Skin of body (tissue), 3 donors: ENCODE measurements at places on chromosomes 4 and X.

- no peak for DNase-seq
Observed at GRCh38 chrX:16212436-16212835, 45.2 kb downstream of the MAGEB17 start.

GRCh38 chrX:151712253-151712652 is 3.6 kb upstream of the FATE1 start:
- no peak for DNase-seq

DNA sequence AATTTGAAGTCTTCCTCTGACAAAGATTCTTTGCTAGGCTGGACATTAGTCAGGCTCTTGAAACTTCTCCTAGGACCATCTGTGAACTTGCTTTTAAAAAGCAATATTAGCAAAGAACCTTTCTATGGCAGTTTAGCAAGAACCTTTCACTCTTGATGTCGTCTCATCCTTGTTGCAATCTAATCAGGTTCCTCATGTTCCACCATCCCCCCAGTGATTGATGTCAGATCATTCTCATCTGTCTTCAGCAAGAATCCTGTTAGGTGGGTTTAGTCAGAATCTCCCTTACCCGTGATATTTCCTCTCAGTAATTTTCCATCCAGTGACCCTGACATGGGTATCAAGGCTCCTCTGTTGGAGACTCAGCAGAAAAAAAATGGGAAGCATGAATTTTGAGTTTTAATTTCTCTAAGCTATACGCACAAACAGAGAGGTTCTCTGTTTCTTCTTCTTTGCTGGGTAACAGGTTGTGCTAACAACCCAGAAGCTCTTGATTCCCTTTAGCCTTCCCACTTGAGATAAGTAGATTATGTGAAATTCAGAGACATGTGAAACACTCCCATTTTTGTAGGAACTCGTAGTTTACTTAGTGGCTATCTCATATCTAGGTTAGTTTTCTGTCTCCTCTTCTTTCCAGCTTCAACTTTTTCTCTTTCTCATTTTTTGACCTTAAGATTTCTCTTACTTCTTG is 507.4 kb downstream of the C4orf33 start:
- no peak for DNase-seq

GRCh38 chr4:99028187-99028586 is 32.7 kb downstream of the METAP1 start:
- no peak for DNase-seq

DNA sequence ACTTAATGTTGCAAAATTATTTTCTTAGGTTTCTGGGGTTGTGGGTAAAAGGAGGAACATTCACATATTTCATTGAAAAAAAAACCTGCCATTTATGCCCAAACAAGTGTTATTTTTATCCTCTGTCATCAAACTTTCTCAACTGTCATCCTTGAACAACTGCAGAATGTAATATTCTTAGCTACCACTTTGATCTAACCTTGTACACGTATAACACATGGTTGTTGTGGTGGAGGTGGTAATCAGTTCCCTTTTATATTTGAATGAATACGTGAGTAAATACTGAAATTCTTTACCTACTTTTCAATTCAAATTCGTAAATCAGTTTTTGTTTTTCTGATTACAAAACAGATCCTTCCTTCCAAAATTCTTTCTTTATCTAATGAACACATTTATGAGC is 3.8 kb upstream of the AMMECR1 start:
- no peak for DNase-seq
